NAMALWA (cell line): ENCODE measurements at places on chromosomes 7 and 10.

DNA sequence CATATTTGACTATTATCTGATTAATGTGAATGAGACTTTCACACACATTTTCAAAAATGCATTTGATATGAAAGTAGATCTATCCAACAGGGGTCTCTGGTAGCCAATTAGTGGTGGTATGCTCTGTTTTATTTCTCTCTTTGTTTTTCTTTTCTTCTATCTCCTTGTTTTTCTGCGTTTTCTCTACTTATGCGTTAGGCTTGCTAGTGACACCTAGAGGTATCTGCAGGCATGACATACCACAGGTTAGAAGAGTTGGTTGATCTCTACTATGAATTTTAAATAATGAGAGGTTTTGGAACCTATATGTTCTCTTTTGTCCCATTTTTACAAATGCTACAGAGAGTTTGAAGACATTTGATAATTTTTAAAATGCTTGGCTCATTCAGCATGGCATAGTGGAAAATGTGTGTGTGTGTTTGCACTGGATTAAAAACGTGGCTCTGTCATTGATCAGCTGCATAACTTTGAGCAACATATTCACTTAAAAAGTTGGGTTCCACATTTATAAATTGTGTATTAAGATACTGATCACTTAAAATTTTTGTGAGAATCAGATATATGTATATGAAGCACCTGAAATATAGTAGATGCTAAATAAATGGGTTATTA, 28.1 kb upstream of the PLXDC2 start:
- DNase-seq = peak; percentile 70

DNA sequence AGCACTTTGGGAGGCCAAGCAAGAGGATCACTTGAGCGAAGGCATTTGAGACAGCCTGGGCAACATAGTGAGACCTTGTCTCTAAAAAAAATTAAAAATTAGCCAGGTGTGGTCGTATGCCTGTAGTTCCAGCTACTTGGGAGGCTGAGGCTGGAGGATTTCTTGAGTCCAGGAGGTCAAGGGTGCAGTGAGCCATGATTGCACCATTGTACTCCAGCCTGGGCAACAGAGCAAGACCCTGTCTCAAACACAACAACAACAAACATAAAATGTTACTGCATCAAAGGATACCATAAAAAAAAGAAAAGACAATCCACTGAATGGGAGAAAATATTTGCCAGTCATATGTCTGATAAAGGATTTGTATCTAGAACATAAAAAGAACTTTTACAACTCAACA, 60.5 kb downstream of the TACR2 start:
- no peak for DNase-seq

- peak; percentile 66 for DNase-seq
These were observed 128.1 kb upstream of the FAM20C start for GRCh38 chr7:64098-64915.

- no peak for DNase-seq
These were observed 69.5 kb downstream of the ADAM22 start for GRCh38 chr7:88003581-88003980.

DNA sequence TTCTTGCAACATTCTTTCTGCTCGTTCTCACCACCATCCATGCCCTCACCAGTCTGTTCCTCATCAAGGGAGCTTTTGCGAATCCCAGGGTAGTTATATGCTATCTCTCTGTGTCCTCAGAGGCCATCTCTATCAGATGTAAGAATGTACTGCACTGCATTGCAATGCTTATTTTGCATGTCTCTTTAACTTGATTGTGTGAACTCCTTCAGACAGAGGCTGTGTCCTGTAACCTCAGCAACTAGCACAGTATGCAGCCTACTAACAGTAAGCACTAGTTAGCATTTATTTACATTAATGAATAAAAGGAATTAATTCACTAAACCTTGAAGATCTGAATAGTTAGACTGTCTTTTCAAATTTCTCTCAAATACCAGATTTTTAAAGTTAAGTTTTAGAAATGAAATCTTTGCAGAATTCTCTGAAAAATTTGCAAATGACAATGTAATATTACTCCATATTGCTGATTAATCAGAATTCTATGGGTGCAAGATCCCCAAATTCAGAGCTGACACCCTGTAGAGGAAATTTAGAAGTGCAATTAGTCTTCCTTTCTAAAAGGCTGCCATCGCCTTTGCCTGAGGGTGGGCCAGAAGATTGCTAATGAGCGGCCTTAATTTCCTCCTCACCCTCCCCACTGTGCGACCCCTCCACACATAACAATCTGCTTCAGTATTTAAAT, 10.3 kb upstream of the LHFPL3 start:
- no peak for DNase-seq

GRCh38 chr7:26989897-26990670, 105.7 kb downstream of the HOXA1 start:
- DNase-seq = no peak

DNA sequence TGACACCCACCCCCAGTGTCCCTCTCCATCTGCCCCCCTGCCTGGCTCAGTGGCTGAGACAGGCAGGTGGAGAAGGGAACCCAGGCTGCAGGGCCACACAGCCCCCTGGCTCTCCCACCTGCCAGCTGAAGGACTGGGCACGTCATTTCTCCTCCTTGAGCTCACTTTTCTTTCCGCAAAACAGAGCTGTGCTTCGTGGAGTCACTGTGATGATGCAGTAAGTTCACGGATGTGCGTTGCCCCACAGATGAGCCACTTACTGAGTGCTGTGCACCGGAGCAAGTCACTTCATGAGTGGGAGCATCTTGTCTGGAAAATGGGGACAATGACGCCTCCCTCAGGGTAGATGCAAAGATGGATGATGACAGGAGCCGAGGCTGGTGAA, 2.7 kb downstream of the OPN4 start:
- no peak for DNase-seq

DNA sequence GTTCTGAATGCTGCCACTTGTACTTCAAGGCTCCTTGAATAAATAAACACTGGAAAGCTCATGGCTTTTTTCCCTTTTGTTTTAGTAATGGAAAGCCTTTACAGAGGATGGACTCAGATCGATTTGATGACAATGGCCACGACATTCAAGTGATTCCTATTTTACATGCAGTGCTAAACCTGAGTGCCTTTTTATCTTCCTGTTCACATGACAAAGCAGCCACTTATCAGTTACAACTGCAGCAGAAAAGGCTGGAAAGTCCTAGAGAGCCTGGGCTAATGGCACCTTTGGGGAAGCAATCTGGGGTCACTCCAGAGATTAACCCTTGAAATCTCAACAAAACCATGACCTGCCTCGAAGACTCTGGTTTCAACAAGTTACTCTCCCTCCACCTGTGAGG, 249.0 kb upstream of the AUTS2 start:
- no peak for DNase-seq

- no peak for DNase-seq
These were observed 3.7 kb downstream of the ZNF398 start for GRCh38 chr7:149150981-149151380.

GRCh38 chr7:153061910-153062528, 302.5 kb downstream of the ACTR3B start:
- DNase-seq = peak; percentile 15

GRCh38 chr7:96823274-96823673, 113.6 kb upstream of the SEM1 start:
- DNase-seq = no peak

- DNase-seq = no peak
These were observed 520 bp downstream of the CPA5 start for GRCh38 chr7:130345136-130345535.

- no peak for DNase-seq
These were observed 39.5 kb downstream of the HABP2 start for GRCh38 chr10:113592380-113592779.

- peak; percentile 43 for DNase-seq
These were observed 18.4 kb downstream of the PPIA start for GRCh38 chr7:44814919-44815318.

GRCh38 chr10:98400482-98400881, 14.5 kb downstream of the PYROXD2 start:
- DNase-seq = no peak

DNA sequence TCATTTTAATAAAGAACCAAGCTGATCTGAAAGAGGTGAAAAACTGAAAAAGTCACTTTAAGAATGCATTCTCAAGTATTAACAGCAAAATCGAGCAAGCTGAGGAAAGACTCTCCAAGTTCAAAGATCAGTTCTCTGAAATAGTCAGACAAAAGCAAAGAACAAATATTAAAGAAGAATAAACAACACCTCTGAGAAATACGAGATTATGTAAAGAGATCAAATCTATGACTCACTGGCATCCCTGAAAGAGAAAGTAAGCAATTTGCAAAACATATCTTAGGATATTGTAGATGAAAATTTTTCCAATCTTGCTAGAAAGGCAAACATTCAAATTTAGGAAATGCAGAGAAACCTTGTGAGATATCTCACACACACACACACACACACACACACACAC, 138.4 kb upstream of the HGF start:
- DNase-seq = no peak

- no peak for DNase-seq
These were observed 1053.9 kb downstream of the KCNMA1 start for GRCh38 chr10:76583711-76584161.

DNA sequence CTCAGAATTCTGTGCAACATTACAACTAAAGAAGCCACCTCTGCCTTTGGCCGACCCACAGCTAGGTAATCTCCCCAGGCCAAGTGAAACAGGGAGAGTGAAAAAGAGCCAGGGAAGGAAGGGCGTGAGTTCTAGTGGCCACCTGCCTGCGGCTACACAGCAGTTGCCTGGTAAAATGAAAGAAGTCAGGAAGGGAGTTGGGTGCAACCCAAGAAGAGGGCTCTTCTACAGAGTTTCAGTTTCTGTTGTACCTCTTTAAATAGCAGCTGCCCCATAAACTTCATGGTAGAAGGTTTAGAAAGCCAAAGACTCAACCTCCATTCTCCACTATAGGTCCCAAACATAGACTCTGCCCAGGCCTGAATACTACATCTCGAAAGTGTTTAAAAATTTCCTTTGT, 76.2 kb upstream of the TMEM168 start:
- DNase-seq = peak; percentile 32
